Amniotic stem cell (primary cell): ENCODE measurements at places on chromosomes 6 and 20.

GRCh38 chr20:47934761-47935160, 149.5 kb upstream of the SULF2 start:
- no peak for DNase-seq

GRCh38 chr6:14950970-14951276, 294.9 kb upstream of the JARID2 start:
- no peak for DNase-seq

DNA sequence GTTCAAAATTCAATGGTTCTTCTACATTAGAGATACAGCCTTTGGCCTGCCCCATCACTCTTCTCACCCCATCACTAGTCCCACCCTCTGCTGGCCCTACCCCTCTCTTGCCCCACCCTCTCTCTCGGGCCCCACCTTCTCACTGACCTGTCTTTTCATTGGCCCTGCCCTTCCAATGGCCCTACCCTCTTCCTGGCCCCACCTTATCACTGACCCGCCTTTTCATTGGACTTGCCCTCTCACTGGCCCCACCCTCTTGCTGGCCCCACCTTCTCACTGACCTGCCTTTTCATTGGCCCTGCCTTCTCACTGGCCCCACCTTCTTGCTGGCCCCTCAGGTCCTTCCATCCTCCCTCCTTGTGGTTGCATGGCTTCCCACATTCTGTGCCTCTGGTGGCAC, 107.2 kb upstream of the PLEKHG1 start:
- no peak for DNase-seq

DNA sequence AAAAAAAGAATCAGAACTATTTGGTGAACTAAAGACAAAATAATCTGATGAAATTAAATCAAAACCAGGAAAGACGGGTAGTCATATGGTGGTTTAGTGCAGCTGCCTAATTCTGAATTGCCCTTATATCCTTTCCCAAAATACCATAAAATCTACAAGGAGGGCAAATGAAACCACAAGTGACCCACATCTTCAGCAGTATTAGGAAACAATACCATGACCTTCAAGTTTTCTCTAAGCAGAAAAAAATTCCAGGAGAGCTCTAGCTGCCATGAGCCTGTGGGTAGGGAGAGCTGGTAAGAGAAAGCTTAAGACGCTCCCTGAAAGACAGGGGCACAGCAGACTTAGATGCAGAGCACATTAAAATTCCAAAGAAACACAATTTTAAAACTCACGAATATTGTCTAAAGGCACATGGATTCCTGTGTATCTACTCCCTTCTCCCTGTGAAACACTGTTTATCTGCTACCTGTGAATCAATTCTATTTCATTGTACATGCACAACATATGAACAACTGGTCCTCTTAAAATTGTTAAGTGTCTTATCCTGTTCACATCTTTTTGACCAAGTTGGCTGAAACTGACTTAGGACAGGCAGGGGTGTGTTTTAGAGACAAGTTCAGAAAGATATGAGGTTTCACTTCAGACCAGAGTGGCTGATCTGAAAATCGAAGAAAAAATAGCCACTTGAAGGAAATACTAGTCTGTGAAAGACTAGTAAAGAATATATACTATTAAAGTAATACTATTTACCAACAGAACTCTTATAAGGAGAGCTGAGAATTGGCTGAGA, 153.6 kb upstream of the SHLD1 start:
- no peak for DNase-seq

DNA sequence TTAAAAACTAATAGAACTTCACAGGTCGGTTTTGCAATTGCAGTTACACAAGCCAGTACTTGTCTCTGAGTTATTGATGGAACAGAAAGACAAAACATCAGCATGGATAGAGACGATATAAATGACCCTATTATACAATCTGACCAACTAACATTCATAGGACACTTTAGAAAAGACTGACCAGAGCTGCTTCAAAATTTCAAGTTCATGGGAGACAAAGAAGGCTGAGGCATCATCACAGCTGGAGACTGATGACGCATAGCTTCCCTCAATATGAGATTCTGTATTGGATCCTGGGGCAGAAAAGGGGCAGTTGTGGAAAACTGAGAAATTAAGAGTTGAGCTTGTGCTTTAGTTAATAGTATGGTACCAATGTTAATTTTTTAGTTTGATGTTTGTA, 174.0 kb downstream of the THBS2 start:
- no peak for DNase-seq
